Esophagus muscularis mucosa (tissue), 4 donors: ENCODE measurements at places on chromosomes 1 and 21. TPM values are rescaled to one million over a fixed set of nuclear protein-coding genes. Genes with fewer than 3 reads are reported as not detected.

The MLLT11 gene
- 0.83 TPM for total RNA-seq

The RASAL2 gene
- total RNA-seq = 30.0 TPM

The TRNAU1AP gene
- total RNA-seq = 23.3 TPM

The RLF gene
- total RNA-seq = 15.1 TPM

The ELAVL4 gene
- 0.42 TPM for total RNA-seq

The CATSPERE gene
- total RNA-seq = 1.4 TPM

The SCNM1 gene
- total RNA-seq = 26.8 TPM

The CYP4B1 gene
- 41.1 TPM for total RNA-seq

The GNG12 gene
- total RNA-seq = 108 TPM

The CYP4A11 gene
- total RNA-seq = not detected

DNA sequence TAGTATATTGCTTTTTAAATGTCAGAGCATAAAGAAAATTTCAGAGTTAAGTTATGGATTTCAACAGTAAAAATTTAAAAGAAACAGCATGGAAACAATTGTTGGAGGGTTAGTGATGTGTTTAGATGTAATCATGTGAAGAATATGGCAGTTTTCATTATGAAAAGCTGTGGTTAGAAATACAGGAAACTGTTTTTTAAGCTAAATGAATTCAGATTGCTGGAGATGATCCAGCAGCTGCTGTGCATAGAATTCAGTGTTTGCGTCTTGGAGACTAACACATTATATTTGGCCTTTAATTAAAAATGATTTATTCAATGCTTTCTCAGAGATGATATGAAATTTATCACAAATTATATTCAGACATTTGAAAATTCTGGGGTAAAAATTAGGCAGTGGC, 273.6 kb upstream of the LRRC7 start:
- no peaks in the 10 kb centered on the region for H3K36me3 ChIP-seq
- H3K27me3 ChIP-seq = no peaks in the 10 kb centered on the region
- H3K4me3 ChIP-seq = no peak overlapping the region

GRCh38 chr21:42570841-42571387, 57.3 kb downstream of the SLC37A1 start:
- no peak for DNase-seq
- peaks cover 46% of the 10 kb centered on the region for H3K36me3 ChIP-seq
- no peaks in the 10 kb centered on the region for H3K27me3 ChIP-seq
- H3K4me1 ChIP-seq = no peaks in the 10 kb centered on the region

DNA sequence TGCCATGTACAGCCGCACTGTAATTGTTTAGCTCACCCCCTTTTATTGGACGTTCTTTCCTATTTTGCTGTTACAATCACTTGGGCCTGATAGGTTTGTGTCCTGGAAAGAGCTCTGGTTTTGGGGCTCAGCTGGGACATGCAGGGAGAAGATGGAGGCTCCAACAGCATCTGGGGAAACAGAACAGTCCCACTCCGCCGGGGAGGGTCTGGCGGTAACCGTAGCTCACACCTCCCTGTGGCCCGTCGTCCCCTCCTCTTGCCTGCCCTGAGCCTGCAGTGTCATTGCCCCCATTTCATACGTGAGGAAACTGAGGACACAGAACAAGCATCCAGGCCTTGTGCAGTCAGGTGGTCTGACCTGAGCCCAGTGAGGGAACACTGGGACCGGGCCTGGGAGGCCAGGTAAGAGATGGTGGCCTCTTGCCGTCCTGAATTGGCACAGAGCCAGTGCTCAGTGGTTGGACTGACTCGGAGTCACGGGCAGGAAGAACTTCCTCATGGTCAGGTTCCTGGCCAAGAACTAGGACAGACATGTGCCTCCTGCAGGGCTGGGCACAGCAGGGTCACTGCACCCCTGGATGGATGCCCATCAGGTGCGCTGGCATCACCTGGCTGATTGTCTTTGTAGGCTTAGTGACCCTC, 41.8 kb downstream of the S100B start:
- peaks cover 8% of the 10 kb centered on the region for H3K4me1 ChIP-seq
- no peak overlapping the region for H3K4me3 ChIP-seq
- peaks cover 40% of the 10 kb centered on the region for H3K36me3 ChIP-seq

DNA sequence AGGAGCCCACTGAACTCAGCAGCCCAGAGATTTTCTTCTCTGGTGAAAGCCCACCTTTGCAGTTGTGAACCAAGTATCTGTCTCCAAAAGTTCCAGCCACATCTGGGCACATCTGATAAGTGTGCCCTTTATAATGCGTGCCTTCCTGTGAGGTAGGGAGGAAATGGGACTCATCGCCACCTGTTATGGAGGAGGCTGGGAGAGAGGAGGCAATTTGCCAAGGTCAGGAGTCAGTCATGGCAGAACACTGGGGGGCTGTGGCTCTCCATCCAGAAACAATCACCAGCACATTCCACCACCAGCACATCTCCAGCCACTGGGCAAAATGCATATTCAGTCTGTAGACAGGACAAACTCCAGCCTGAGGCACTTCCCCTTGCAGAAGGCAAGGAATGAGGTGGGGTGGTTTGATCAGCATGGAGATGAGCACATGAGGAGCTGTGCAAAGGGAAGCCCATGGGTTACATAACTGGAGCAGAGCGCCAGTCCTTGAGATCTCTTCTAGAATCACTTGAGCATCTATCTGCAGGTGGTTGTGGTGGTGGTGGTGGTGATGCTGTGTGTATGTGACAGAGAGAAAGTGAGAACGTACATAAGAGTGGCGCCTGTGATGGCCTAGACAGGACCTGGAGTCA, 15.0 kb upstream of the LEMD1 start:
- H3K4me1 ChIP-seq = peaks cover 36% of the 10 kb centered on the region
- H3K27me3 ChIP-seq = no peaks in the 10 kb centered on the region
- no peak overlapping the region for H3K27ac ChIP-seq
- H3K36me3 ChIP-seq = no peaks in the 10 kb centered on the region
- H3K4me3 ChIP-seq = no peak overlapping the region

DNA sequence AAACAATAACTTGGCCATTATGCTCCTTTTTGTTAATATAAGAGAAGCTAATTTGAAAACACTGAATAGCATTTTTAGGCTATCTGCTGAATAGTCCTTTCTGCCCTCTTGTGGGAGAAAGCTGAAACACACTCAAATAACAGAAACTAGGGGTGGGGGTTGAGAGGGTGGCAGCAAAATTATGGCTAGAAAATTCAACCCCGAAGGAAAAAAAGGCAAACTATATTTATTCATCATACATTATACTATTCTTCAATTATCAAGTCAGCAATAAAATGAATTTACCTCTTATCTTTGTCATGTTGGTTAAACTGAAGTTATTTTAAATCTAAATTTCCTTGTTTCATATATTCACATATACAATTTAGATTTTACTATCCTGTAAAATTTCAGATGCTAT, 255.9 kb downstream of the FAF1 start:
- no peak overlapping the region for H3K27ac ChIP-seq
- H3K27me3 ChIP-seq = no peaks in the 10 kb centered on the region
- no peaks in the 10 kb centered on the region for H3K4me1 ChIP-seq
- H3K4me3 ChIP-seq = no peak overlapping the region

- no peak overlapping the region for H3K4me3 ChIP-seq
- H3K27ac ChIP-seq = no peak overlapping the region
- no peaks in the 10 kb centered on the region for H3K4me1 ChIP-seq
- H3K36me3 ChIP-seq = no peaks in the 10 kb centered on the region
Measured at GRCh38 chr1:30123896-30124295, 599.5 kb downstream of the MATN1 start.

- H3K4me1 ChIP-seq = peaks cover 7% of the 10 kb centered on the region
- H3K4me3 ChIP-seq = no peak overlapping the region
- no peak for DNase-seq
- no peaks in the 10 kb centered on the region for H3K36me3 ChIP-seq
- peak overlapping the region; percentile 80 for H3K27ac ChIP-seq
- no peaks in the 10 kb centered on the region for H3K27me3 ChIP-seq
Measured at GRCh38 chr21:29235714-29236197, 63.0 kb upstream of the BACH1 start.

GRCh38 chr1:228984646-228985631, 249.7 kb downstream of the RHOU start:
- no peak overlapping the region for H3K4me3 ChIP-seq
- H3K4me1 ChIP-seq = peaks cover 10% of the 10 kb centered on the region
- DNase-seq = no peak
- no peaks in the 10 kb centered on the region for H3K36me3 ChIP-seq
- H3K27ac ChIP-seq = no peak overlapping the region
- H3K27me3 ChIP-seq = no peaks in the 10 kb centered on the region

DNA sequence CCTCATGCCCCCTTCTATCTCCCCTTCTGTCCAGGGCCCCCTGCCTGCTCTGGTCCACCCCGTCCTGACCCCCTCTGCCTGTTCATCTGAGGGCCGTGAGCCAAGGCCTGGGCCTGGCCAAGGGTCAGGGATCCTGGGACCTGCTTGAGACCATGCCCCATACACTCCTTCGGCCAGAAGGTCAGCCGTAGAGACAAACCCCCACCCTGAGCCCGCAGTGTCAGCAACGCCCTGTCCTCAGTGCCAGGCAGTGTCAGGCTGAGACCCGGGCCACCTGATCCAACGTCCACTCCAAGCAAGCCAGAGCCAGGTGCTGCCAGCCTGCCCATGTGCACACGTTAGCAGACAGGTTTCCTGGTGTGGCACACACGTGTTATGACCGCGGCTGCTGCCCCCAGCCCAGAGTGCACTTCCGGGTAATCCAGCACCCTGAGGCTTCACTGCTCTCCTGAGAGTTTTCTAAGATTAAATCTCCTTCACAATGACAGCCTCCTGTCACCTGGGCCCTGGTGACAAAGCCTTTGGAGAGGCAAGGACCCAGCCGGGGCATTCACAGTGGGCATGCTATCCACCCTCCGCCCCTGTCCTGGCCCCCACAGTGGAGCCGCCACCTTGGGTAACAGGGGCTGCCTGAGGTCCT, 10.1 kb upstream of the SAMD11 start:
- no peaks in the 10 kb centered on the region for H3K36me3 ChIP-seq
- peaks cover 37% of the 10 kb centered on the region for H3K4me1 ChIP-seq
- no peak overlapping the region for H3K4me3 ChIP-seq
- DNase-seq = no peak

- no peak overlapping the region for H3K27ac ChIP-seq
- no peaks in the 10 kb centered on the region for H3K36me3 ChIP-seq
- H3K4me3 ChIP-seq = peak overlapping the region; percentile 70
- no peak for DNase-seq
- peaks cover 20% of the 10 kb centered on the region for H3K4me1 ChIP-seq
Measured at GRCh38 chr1:54885807-54886723, 930 bp downstream of the DHCR24 start.

GRCh38 chr1:216902669-216903381, 179.6 kb upstream of the ESRRG start:
- no peak overlapping the region for H3K4me3 ChIP-seq
- no peaks in the 10 kb centered on the region for H3K36me3 ChIP-seq
- no peak for DNase-seq
- no peak overlapping the region for H3K27ac ChIP-seq

- H3K27ac ChIP-seq = no peak overlapping the region
- H3K4me1 ChIP-seq = no peaks in the 10 kb centered on the region
- H3K4me3 ChIP-seq = no peak overlapping the region
Measured at GRCh38 chr21:17979763-17980162, 160.6 kb upstream of the C21orf91 start.

GRCh38 chr21:43912910-43913309, 47.9 kb downstream of the AGPAT3 start:
- no peak overlapping the region for H3K4me3 ChIP-seq
- H3K4me1 ChIP-seq = peaks cover 27% of the 10 kb centered on the region
- no peak overlapping the region for H3K27ac ChIP-seq
- no peak for DNase-seq
